ENCODE measurements at places on chromosomes 12 and 14.

DNA sequence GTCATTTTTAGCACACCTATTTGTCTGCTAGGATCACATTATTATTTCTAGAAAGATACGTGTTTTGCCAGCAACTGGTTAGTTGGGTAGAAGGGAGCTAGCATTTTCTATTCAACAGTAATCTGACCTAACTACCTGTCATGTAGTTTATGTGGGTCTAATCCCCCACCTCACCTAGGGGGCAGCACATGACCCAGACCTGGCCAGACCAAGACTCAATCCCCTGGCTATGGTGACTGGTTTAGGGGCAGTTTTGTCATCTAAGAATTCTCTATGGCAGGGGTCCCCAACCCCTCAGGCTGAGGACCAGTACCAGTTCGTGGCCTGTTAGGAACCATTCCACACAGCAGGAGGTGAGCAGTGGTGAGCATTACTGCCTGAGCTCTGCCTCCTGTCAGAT, 29.5 kb upstream of the EVL start:
- DNase-seq, result no peak

DNA sequence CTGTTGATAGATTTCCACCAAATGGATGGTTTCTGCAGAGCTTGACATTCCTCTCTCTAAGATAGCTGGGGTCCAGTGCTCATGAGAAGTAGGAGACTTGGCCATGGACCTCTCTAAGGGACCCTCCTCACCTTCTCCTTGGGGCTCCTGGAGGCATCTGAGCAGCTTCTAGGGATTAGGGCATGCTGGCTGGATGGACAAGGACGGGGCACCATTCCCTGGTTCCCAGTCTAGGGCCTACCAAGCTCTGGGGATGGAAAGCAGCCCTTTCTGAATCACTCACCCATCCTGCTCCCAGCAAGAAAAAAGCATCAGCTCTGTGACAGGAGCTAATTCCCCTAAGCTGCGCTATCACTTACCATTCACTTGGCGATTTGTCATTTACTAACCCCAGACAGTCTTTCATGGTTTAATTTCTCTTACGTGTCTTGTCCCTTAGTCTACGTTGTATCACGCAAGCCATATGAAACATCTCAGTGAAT, 39.5 kb downstream of the VWF start:
- DNase-seq, result no peak

DNA sequence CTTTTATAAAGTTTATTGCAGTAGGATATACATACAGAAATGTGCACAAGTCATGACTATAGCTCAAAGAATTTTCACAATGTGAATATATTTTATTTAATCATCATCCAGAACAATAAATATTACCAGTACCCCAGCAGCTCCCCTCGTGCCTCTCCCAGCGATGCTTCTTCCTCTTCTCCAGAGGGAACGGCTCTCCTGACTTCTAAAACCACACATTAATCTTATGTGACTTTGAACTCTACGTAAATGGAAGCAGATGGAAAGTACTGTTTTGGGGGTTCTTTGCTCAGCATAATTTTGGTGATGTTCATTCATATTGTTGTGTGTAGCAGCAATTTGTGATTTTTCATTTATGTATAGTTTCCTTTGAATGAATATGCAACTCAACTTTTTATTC, 4.6 kb upstream of the SLC8A3 start:
- DNase-seq, result no peak

- DNase-seq, result no peak
Observed at GRCh38 chr12:109476807-109477184, 304 bp downstream of the KCTD10 start.

DNA sequence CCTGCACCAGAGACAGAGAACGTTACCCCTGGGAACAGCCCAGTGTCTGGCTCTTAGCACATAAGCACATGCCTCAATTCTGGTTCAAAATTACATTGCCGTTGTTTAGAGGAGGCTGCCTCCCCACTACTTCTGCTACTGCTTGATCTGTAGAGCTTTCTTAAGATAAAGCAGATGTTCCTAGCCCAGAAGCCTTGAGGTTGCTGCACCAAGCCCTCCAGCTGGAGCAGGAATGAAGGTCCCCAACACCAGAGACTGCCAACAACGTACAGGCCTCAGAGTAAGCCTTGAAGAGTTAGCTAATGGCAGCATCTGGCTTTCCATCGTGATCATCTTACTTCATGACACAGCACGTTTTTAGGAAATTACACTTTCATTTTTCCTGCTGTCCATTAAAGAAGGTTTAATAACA, 34.7 kb upstream of the AMIGO2 start:
- DNase-seq, result no peak

DNA sequence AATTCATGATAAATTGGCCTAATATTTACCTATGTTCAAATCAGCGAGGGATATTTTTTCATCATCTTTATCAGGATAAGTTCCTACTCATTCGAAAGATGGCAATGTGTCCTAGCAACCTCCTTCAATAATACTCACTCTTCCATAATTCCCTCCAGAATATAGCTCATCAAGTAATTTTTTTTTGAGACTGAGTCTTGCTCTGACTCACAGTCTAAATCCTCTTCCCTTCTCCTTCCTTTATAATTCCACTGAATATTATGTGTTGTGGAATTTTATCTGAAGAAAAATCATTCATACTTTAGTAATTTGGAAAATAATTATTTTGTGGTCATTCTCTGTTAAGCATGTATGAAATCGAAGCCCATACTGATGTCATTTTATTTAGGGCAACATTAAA, 663.8 kb downstream of the FLRT2 start:
- DNase-seq, result no peak

GRCh38 chr12:78799649-78800048, 64.9 kb upstream of the SYT1 start:
- no peak for DNase-seq

DNA sequence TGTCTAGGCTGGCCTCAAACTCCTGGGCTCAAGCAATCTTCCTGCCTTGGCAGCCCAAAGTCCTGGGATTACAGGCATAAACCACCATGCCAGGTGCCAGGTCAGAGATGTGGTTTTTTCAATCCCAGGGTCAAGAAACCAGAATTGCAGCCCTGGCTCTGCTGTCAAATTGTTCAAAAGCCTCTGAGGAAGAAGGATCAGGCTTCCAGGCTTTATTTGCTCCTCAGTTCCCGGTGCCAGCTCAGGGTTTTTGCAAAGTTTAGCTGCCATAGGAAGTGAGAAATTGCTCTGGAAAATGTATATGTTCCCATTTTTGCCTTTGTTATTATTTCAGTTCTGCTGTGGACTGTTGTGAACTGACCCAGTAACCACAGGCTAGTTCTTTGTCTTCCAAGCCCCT, 28.7 kb downstream of the WNT5B start:
- DNase-seq, result no peak

GRCh38 chr14:93059917-93060545, 55.7 kb downstream of the ITPK1 start:
- no peak for DNase-seq

GRCh38 chr12:111440152-111440551, 34.4 kb downstream of the SH2B3 start:
- DNase-seq, result no peak

DNA sequence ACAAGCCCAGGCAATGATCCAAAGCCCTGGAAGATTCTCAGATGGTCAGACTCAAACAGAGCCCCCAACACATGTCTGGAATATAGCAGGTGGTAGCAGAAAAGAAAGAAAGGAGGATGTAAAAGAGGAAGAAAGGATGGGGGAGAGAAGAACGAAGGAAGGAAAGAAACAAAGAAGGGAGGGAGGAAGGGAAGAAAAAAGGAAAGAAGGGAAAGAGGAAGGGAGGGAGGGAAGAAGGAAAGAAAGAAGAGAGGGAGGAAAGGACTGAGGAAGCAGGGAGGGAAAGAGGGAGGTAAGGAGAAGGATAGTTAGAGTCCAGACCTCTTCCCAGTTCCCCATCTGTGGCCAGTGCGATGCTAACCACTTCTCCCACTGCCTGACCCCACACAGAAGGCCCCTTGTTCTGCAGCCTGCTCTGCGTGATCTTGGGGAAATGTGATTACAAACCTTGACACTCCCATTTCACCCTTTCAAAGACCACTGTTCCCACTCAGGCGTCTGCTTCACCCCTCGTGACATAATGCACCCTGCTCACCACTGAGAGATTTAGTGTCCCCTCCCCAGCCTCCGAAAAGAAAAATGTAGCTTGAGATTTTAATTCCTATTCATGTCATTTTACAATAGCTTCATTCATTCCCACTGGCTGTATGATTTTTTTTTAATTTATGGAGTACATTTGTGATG, 357.9 kb downstream of the BCL11B start:
- no peak for DNase-seq

DNA sequence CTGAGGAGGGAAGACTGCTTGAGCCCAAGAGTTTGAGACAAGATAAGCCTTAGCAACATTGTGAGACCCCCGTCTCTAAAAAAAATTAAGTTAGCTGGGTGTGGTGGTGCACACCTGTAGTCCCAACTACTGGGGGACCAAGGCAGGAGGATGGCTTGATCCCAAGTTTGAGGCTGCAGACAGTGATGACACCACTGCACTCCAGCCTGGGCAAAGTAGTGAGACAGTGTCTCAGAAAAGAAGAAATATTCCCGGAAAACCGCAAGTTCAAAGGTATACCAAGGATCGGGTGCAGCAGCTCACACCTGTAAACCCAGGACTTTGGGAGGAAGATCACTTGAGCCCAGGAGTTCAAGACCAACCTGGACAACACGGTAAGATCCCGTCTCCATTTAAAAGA, 5.8 kb downstream of the PTGES3 start:
- DNase-seq, result no peak

GRCh38 chr14:81406863-81407262, 6.7 kb upstream of the STON2 start:
- no peak for DNase-seq

GRCh38 chr14:37601865-37602264, 6.4 kb downstream of the TTC6 start:
- no peak for DNase-seq

DNA sequence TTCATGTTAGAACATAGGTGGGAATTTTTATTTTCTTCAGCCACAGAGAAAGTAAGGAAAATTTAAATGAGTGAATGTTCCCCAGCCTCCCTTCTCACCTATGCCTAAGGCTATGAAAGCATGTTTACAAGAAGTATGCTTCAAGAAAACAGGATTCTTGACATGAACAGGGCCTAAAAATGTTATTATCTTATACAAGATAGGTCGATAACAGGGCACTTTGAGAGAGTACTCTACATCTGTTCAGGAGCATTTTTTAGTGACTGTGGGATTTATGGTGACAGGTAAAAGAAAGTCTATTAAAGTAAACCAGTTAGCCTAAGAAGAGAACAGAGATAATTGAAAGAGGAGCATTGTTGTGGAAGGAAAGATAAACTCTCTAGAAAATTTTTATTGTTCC, 222.9 kb upstream of the DAAM1 start:
- DNase-seq, result no peak

DNA sequence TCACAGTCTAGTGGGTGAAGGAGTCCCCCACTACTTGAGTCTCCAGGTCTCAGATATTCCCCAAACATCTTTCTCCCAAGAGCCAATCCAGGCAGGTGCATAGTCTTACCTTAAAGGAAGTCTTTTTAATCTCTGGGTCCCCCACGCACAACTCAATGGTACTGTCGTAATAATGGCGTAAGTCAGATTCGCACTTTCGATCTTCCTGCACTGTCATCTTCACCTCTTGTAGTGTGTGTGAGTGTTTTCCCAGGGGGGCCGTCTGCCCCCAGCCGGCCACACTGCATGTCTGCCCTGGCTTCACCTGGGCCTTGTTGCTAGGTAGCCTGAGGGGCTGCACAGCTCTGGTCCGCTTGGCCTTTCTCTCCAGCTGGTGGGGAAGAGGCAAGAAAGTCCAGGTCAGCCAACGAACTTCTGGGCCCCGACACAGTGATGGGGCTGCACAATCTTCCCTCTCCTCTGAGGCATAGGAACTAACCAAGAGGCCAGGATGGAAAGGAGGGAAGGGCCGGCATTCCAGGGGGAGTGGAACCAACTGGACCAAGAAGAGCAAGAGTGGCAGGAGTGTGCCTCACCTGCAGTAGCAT, 2.1 kb downstream of the GZMB start:
- DNase-seq, result no peak

DNA sequence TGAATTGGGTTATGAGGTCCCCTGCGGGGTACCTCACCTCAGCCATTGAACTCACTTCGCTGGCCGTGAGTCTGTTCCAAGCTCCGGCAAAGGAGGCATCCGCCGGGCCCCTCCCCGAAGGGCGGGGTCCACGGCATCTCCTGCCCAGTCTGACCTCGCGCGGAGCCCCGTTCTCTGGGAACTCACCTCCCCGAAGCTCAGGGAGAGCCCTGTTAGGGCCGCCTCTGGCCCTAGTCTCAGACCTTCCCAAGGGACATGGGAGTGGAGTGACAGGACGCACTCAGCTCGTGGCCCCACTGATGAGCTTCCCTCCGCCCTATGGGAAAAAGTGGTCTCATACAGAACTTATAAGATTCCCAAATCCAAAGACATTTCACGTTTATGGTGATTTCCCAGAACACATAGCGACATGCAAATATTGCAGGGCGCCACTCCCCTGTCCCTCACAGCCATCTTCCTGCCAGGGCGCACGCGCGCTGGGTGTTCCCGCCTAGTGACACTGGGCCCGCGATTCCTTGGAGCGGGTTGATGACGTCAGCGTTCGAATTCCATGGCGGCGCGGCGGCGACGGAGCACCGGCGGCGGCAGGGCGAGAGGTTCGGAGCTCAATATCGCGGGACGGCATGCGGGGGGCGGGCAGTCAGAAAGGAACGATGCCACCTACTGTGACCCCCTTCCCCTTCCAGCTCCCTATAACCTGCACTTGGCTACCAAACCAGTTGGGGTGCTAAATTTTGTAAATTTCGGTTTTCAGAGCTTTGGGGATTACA, at the start of gene PARP2:
TSS of gene PARP2 (plus strand) at position 544 of the 770 bp plus-strand sequence. CDS start at position 551, 7 bp downstream.
- peak; percentile 99 for DNase-seq

DNA sequence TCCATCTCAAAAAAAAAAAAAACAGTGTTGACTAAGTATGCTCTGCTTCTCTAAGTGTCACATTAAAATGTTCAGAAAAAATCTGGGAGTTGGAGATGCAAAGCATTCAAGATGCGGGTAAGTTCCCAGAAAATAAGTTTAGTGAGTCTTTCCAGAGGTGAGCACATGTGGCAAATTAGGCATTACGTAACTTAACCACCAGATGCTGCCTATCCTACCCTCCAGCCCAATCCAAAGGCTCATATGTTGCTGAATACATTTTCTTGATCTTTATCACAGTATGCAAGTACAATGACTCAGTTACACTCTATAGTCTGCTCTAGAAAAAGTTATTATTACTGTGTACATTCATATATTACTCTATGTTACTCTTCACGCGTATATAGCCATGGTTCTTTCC, 3.6 kb downstream of the SLC2A14 start:
- DNase-seq, result no peak
